ENCODE measurements at places on chromosomes 3 and 15. TPM values are rescaled to one million over a fixed set of nuclear protein-coding genes. Genes with fewer than 3 reads are reported as not detected.

GRCh38 chr3:172475703-172476102 lies 27.4 kb upstream of the GHSR start:
- no peak for DNase-seq

GRCh38 chr3:142211034-142211433 lies 14.4 kb downstream of the GK5 start:
- peak; percentile 72 for DNase-seq

DNA sequence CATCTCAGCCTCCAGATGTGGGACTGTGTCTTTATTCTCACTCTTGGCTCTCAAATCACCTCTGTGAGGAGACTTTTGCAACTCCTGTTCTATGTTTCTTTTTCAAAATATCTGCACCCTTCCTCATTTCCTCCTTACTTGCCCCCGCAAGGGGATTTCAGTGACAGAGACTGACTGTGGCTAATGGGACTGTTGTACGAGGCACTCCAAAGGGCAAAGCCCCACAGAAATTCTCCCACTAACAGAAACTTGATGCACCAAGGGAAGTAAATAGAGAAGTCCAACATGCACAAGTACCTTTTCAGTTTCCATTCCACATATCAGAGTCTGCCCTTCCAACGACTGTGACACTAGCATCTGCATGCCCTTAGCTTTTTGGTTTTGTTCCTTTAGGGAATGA lies 69.7 kb downstream of the LRRK1 start:
- no peak for DNase-seq

- DNase-seq: no peak
These were observed 277.7 kb upstream of the ZNF717 start for GRCh38 chr3:76063019-76063418.

GRCh38 chr3:193114431-193115340 lies 126.3 kb upstream of the PLAAT1 start:
- DNase-seq: no peak

- no peak for DNase-seq
These were observed 17.3 kb downstream of the FGD5 start for GRCh38 chr3:14836049-14836468.

- no peak for DNase-seq
These were observed 219.9 kb downstream of the CHST2 start for GRCh38 chr3:143339451-143339850.

GRCh38 chr3:113104357-113105092 lies 106.8 kb upstream of the BOC start:
- no peak for DNase-seq

DNA sequence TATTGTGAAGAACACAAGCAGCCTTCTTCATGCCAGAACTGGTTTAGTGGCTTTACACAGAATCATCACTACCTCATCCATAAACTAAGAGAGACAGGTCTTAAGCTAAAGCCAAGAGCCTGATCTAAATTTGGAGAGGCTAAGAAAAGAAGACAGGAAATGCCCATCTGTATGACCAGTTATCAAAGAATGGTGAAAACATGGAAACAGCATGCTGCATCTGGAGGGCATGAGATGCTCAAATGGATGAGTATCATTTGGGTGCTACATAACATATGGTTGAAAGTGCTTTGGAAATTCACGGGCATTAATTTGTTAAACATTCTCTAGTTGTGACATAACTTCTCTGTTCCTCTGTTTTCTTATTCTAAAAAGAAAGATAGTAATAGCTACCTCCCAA lies 112.5 kb downstream of the CPNE4 start:
- DNase-seq: no peak

DNA sequence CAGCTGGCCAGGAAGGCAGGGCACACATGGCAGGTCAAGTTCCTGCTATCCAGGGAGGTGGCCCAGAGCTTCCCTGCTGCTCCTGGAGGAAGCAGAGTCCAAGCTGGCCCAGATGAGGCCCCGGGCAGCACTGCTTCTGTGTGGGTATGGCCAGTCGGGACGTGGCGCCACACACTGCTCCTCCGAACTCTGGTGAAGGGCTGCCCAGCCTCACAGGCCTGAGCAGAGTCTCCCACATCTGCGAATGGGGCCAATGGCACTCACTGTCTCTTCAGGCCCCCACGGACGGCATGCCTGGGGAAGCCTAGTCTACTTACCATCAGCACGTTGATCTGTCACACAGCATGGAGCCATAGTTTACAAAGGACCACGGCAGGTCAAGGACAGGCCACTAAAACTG lies 2.5 kb upstream of the PLA2G4F start:
- no peak for DNase-seq

DNA sequence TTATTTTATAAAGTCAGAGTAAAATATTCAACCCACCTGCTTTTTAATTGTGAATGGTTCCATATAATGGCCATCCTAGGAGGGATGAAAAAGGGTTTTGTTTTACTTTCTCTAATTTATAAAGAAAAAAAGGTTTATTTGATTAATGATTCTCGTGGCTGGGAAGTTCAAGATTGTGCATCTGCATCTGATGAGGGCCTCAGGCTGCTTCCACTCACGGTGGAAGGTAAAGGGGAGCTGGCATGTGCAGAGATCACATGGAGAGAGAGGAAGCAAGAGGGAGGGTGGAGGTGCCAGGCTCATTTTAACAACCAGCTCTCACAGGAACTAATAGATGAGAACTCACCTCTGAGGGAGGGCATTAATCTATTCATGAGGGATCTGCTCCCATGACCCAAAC lies 27.7 kb upstream of the TRA2B start:
- no peak for DNase-seq

GRCh38 chr15:67076147-67076843 lies 10.9 kb downstream of the SMAD3 start:
- DNase-seq: peak; percentile 92

DNA sequence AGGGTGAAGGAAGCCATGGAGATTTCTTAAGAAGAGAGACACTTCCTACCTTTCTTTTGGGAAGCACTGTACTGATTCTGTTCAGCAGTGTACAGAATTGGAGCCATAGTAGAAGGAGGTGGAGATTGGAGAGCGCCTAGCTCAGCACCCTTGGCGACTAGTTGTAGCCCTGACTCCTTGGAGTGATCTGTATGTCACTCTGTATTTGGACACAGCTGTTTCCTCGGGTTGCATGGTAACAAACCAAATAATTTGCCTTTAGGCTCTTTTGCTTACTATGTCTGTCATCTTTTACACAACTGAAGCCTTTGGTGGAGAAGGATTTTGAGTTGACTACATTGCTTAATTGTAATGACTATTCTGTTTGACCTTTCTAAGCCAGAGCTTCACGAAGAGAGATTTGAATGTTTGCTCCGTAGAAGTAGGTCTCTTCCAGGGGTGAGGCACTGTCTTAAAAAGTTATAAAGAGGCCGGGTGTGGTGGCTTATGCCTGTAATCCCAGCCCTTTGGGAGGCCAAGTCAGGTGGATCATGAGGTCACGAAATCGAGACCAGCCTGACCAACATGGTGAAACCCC lies 77.1 kb downstream of the AKAP13 start:
- DNase-seq: peak; percentile 77

DNA sequence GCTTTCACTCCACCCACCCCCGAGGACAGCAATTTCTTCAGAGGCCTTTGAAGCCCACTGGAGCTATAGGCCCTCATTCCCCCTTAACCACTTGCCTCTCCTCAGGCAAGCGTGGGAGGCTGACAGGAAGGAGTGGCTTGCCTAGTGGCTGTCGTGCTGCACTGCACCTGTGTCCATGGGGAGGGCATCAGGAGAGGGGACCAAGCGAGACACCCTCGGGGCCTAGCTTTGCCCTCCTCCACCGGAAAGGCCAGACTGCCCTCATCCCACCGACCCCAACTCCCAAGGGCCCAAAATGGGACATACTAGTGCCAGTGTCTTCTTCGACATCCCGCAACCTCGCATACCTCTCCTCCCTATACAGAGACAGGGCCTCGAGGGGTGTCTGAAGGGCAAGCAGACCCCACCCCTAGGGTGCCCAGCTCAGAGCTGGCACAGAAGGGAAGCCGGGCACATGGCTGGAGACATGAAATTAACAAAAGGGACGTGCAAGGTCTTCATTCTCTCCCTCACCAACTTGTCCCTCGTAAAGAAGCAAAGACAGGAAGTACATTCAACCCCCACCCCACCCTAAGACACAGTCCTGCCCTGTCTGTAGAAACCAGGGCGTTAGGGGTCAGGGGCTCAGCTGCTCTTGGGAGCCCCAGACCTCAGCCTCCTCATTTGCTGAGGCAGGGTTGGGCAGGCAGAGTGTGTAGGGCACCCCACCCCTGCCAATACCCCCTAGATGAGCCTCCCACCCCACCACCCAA lies 24.3 kb downstream of the VIPR1 start:
- DNase-seq: no peak

DNA sequence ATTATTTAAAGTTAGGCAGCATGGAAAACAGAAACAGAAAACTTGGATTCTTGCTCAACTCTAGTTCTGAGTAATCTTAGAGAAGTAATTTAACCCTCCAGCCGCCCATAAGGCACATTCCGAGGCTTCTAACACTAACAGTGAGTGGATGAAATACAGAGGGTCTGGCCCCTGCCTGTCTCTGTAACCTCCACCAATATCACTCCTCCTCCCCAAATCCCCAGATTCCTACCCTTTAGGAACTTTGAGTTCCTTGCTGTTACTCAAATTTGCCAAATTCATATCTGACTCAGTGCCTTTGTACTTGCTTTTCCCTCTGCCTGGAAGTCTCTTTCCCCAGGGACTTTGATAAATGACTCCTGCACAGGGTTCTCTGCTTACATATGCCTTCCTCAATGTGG lies 112.5 kb upstream of the TGFBR2 start:
- DNase-seq: no peak

- no peak for DNase-seq
These were observed 516.7 kb downstream of the MECOM start for GRCh38 chr3:169146866-169147237.

GRCh38 chr3:122835590-122835989 lies 40.7 kb downstream of the SLC49A4 start:
- DNase-seq: no peak

DNA sequence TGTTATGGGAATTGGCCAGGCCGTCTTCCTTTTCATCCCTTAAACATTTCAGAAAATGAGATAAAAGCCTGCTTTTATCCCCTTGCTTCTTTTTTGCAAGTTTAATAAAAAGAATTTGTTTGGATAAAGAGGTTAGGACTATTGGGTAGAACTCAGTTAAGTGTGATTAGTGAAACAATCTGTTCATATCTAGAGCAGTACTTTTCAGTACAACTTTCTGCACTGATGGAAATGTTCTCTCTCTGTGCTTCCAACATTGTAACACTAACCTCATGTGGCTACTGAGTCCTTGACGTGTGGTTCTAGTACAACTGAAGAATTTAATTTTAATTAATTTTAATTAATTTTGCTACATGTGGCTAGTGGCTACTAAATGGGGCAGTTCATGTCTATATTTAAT lies 246.9 kb downstream of the UBE2E2 start:
- no peak for DNase-seq

GRCh38 chr15:38028869-38029268 lies 94.4 kb downstream of the TMCO5A start:
- DNase-seq: no peak

GRCh38 chr3:67016522-67017080 lies 18.5 kb downstream of the KBTBD8 start:
- DNase-seq: peak; percentile 63

- DNase-seq: peak; percentile 56
These were observed 137.4 kb downstream of the TBC1D5 start for GRCh38 chr3:17605032-17605431.

- no peak for DNase-seq
These were observed 43.4 kb upstream of the CLRN1 start for GRCh38 chr3:151015767-151016477.

DNA sequence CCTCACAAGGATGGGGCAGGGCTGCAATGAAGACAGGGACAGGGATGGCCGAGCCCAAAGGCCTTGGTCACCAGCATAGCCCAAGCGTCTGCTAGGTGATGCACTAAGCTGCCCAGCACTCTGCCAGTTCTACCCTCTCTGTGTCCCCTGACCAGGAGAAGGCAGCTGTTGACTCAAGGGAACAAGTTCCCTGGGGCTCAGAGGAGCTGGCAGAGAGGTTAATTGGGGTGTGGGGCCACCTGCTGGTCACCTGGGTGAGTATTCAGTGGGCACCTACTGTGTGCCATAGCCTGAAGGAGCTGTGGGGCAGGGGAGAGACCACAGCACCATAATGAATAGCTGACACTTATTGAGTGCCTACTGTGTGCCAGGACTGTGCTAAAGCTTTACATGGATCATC lies 22.0 kb upstream of the DOCK3 start:
- peak; percentile 69 for DNase-seq

- DNase-seq: no peak
These were observed 3.1 kb downstream of the TIPARP start for GRCh38 chr3:156677536-156677935.

GRCh38 chr15:79987569-79987955 lies 16.6 kb upstream of the BCL2A1 start:
- DNase-seq: no peak

DNA sequence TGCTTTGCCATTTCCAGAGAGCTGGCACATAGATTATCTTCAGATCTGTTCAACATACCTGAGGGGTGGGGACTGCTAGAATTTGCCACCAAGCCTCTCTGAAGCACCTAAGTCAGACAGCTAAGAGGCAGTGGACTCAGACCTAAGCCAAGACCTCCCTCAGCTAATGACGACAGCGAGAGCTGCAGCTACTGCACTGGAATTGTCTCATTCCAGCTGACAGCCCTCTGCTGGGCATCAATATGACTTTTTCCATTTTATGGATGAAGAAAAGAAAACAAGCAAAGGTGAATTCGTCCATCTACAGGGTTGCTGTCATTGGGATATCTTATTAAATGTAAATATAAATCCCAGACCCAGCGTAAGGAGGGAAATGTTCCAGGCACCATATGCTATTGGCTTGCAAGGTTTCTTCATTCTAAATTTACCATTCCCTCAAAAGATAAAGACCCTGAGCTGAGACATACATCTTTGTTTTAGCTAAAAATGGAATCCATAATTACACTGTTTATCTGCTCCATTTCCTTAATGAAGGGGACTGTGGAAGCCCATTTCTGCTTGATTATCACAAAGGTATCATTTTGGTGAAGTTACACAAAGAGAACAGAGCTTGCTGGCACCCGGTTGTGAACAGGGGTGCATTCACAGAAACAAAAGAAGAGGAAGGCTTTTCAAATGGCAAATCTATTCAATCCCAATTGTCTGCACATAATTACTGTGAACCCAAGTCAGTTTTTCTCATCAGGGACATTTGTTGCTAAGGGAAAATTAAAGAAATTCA lies 85.5 kb upstream of the LRTM1 start:
- DNase-seq: no peak

DNA sequence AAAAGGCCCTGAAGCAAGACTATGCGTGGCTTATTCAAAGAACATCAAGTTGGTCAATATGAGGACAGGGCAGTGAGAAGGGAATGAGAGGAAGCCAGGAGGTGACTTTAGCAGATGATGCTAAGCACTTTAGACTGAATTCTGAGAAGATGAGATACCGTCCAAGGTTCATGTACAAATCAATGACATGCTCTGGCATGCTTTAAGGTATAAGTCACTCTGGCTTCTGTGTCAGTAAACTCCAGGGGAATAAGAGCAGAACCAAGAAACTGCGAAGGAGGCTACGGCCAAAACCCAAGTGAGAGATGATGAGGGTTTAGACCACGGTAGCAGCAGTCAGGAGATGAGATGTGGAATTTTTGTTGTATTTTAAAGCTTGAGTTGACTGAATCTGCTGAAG lies 8.9 kb upstream of the CCDC50 start:
- DNase-seq: no peak

Gene CYP19A1
- total RNA-seq: 2.4 TPM

Gene TIGIT
- 3.3 TPM for total RNA-seq

Gene FAM81A
- total RNA-seq: 0.76 TPM

Gene BNC1
- not detected for total RNA-seq

Gene ROPN1
- total RNA-seq: not detected

Gene C15orf61
- total RNA-seq: 13.3 TPM

Gene TM2D3
- total RNA-seq: 22.7 TPM

Gene CLDN16
- not detected for total RNA-seq

Gene ACOX2
- not detected for total RNA-seq

Gene APOD
- not detected for total RNA-seq

Gene PFN2
- total RNA-seq: 90.2 TPM

Gene SLC22A14
- total RNA-seq: not detected

Data from Karpas-422 (cell line).